ENCODE measurements at places on chromosomes 3 and 15.

DNA sequence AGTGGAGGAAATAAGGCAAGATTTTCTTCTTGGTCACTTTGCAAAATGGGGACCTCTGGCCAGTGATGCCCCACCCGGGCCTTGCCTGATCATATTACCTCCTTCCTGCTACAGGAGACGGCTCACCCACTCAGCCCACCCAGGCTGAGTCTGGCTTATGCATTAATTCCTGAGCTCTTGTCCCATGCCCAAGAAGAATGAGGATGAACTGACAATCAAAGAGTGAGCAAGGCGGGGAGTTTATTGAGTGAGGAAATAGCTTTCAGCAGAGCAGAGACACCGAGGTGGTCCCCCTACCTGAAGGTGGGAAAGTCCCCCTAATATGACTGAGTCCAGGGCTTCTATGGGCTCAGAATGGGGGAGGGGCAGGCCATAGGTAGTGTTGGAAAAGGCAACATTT lies 107.5 kb downstream of the EOMES start:
- no peak for DNase-seq

DNA sequence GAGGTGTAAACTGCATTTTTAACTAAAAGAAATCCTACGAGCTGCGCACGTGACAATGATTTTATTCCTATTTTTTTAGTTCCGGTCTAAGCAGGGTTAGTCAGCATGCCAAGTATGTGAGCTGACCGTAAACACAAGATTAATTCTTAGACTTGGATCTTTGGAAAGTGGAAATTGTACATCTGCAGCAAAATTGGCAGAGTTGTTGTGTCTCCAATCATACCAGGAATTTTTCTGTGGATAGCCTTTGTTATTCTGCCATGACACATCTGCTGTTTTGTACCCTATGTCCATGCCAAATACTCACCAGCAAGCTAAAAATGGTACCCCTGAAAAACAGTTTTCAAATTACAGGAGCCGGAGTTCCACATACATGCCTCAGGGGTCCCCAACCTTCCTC lies 562.5 kb downstream of the UNC13C start:
- no peak for DNase-seq

- DNase-seq, result no peak
These were observed 61.4 kb downstream of the FRMD4B start for GRCh38 chr3:69324362-69325025.

DNA sequence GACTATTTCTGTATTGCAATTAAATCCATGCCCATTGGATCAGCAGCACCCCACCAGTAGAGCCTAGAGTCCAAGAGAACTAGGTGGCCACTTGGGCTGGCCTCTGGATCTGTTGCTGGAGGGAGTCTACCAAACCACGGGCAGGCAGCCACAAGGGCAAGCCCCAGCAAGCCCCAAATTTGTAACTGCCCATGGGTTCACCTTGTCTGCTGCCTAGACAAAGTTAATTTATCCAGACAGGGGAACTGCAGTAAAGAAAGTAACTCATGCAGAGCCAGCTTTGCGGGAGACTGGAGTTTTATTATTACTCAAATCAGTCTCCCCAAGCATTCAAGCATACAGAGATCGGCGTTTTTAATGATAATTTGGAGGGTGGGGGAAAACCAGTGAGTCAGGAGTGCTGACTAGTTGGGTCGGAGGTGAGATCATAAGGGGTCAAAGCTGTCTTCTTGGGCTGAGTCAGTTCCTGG lies 74.0 kb upstream of the TERB2 start:
- no peak for DNase-seq

DNA sequence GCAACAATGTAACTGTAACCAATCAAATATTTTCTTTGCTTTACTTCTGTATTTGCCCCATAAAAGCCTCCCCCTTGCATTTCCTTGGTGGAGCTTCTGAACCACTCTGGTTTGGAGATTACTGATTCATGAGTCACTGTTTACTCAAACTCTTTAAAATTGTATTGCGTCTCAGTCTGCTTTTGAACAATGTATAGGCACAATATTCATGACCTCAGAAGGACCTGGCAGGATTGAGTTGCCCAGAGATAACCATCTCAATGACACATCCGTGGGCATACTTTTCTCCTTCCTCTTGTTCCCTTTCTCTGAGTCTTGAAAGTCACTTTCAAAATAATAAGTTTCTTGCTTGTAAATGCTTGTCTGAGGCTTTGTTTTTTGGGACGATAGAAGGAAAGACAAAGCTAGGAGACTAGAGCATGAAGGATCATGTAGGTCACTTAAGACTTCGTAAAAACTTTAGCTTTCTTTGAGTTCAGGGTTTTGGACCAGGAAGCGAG lies 57.1 kb upstream of the POU1F1 start:
- no peak for DNase-seq

DNA sequence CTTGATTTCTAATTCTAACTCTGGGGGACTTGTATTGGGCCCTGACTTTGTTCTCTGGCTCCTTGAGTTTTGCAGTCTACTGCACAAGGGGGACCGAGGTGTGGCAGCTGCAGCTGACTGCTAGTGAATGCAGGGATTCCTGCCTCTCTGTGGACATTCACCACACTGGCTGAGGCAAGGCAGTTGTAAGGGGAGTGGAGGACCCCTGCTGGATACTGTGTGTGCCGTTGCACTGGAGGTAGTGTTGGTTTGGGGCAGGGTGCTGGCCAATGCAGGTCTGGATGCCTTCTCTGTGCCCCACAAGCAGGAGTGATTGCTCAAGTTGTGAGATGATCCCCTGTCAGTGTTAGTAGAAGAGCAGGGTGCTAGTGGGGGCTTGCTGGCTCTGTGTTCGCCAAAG lies 626.1 kb downstream of the SQOR start:
- no peak for DNase-seq

GRCh38 chr3:13399603-13400002 lies 20.5 kb downstream of the NUP210 start:
- no peak for DNase-seq

DNA sequence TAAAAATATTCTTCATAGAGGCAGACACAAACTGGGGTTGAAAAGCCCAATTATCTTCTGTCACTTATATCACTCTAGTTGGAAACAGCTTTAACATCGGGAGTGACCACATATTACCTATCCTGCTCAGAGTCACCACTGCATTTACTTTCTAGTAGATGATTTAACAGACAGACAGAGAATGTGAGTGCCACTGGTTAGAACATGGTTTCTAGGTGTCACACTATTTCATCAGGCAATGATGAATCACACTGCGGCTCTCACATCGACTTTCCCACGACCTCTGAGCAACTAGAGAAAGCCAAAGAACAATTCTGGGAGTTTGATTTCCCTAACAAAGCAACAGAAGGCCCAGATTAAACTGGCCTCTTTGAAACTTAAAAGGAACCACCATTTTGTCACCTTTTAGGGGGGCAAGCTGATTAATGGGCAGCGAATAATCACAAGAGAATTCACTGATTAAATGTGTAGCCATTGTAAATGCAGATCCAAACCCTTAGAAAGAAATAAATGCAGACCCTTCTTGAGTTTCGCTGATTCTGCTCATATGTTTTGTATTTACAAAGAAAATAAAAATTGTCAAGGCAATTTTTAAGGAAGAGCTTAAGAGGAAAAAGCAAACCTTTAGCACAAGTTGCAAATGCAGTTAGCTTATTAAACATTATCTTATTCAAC lies 112.6 kb upstream of the KBTBD8 start:
- no peak for DNase-seq

- DNase-seq, result no peak
These were observed 496.6 kb downstream of the FHIT start for GRCh38 chr3:60754617-60755016.

GRCh38 chr3:184868477-184868876 lies 56.5 kb downstream of the VPS8 start:
- DNase-seq, result no peak

DNA sequence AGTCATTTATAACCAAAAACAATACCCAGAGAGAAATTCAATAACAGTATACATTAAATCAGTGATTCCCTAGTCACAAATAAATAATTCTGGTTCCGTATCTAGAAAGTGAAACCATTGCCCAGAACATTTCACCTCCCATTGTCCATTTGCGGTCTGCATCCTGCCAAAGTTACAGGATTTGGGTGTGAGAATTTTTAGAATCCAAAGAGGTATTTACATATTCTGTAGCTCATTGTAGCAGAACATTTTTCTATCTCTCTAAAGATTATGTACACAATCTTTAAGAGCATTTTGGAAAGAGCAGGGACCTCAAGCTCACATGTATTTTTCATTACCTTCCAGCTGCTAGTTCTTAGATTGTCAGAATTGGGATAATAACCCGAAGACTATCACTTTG lies 261.6 kb downstream of the CHL1 start:
- DNase-seq, result no peak

- no peak for DNase-seq
These were observed 123.4 kb downstream of the SEC22A start for GRCh38 chr3:123324880-123325765.

- DNase-seq, result no peak
These were observed 125.9 kb upstream of the SMAD3 start for GRCh38 chr15:66939451-66940023.

DNA sequence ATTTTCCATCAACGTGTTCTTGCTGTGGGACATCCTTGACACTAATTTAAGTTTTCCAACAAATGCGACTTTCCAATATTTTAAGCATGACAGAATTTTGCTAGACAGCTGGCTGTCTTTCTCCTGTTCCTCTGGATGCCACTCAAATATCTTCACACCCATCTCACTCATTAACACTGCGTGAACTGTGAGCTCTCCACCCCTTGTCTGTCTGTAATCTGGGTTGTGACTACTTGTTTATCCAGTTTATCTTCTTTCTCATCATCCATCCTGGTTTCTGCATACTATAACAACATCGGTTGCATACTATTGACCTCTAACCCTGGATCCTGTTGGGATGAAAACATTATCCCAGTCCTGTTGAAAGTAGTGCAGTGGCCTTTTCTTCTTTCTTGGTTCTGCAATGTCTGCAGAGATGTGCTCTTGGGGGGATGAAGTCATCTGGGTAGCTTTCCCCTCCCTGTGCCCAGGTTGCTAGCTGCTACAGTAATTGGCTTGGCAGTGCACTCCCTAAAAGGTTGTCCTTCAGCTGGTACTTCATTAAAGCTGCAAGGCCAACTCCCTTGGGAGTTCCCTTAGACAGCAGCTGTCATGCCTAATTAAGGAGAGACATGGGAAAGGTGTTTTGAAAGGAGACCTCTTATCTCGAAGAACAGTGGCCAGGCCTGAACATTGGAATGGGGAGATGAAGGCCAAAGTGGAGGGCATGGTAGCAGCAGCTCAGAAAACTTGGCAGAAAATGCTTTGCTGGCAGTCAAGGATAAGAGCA lies 24.7 kb downstream of the KAT2B start:
- DNase-seq, result no peak

- no peak for DNase-seq
These were observed 223.0 kb downstream of the PDZRN3 start for GRCh38 chr3:73401616-73402279.

GRCh38 chr3:154972951-154973350 lies 107.2 kb upstream of the MME start:
- no peak for DNase-seq

- no peak for DNase-seq
These were observed 199.1 kb upstream of the GADL1 start for GRCh38 chr3:31093606-31094005.

GRCh38 chr3:46141813-46142212 lies 66.3 kb downstream of the CCR1 start:
- DNase-seq, result no peak

GRCh38 chr3:23921052-23921511 lies 4.2 kb downstream of the RPL15 start:
- DNase-seq, result no peak

- no peak for DNase-seq
These were observed 66.7 kb upstream of the GCSAM start for GRCh38 chr3:112199622-112200316.

- DNase-seq, result no peak
These were observed 36.7 kb downstream of the ABTB1 start for GRCh38 chr3:127709320-127710060.

GRCh38 chr15:90903733-90904536 lies 833 bp downstream of the MAN2A2 start:
- DNase-seq, result no peak

- DNase-seq, result peak; percentile 47
These were observed 6.5 kb upstream of the TBC1D23 start for GRCh38 chr3:100254168-100254777.

DNA sequence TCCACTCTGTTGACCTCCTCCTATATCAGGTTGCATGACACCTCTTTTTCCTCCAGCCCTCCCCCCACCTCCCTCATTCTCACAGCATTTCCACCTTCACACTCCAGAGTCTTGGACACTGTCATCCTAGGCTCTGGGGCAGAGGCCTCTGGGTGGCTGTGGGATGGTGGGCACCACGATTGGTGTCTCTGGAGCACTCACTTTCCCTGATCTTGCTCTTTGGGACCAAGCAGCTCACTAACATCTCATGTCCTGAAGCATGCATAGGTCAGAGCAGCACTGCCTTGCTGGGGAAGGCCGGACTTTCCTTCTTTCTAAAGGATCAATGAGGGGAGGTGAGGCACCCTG lies 14.9 kb downstream of the ZBTB47 start:
- no peak for DNase-seq

GRCh38 chr3:73148682-73149081 lies 87.2 kb downstream of the EBLN2 start:
- DNase-seq, result no peak

DNA sequence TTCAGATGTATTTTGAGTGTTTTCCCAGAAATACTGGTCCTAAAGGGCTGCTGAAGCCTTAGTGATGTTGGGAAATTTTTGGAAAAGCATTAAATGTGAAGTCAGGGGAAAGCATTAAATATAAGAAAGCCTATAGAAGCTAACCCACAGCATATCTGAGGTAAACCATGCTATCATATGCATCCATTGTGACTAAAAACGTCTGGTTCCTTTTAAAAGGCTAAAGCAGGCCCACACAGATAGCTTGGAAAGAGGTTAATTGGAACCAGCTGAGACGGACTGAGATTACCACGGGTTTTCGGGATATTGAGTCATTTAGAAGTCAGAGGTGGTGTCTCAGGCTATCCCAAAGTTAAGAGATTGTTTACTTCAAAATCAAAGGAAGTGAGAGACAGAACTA lies 78.2 kb downstream of the CYP19A1 start:
- DNase-seq, result no peak

- no peak for DNase-seq
These were observed 95.7 kb downstream of the ROBO1 start for GRCh38 chr3:79672075-79672474.

GRCh38 chr3:106386050-106386449 lies 517.2 kb upstream of the CBLB start:
- no peak for DNase-seq

DNA sequence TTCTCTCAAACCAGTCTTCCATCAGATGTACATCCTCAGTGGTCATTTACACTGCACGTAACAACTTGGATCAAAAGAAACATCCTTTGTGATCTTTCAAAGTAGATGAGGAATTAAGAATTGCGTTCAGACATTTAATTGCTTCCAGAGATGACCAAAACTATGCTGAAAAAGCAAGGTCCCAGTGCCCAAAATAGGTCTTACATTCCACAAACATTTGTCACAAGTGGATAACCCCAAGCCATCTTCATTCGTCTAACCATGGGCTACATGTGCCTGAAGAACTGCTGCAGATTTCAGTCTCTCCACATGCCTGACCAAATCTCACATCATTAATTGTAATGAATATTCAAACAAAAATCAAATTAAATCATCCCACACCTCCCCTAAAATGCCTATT lies 273.6 kb downstream of the SHOX2 start:
- DNase-seq, result no peak
